B cell (primary cell): ENCODE measurements at places on chromosomes 5 and 9.

DNA sequence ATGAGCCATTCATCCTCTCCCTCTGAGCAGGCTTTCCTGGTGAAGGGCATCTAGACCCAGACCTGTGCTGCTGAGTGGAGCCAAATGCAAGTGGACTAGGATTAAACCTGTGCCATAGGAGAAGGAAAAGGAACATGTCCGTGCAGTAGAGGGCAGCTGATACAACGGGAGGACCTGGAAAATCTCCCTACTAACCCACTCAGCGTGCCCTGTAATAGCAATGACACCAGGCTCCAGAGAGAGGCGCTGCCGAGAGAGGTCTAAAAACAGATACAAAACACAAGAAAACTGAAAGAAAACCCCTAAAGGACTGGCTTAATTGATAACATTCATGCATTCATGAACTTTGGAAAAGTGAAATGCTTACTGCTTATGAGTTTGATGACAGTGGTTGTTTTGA, 60.8 kb downstream of the PFDN1 start:
- no peak for DNase-seq

DNA sequence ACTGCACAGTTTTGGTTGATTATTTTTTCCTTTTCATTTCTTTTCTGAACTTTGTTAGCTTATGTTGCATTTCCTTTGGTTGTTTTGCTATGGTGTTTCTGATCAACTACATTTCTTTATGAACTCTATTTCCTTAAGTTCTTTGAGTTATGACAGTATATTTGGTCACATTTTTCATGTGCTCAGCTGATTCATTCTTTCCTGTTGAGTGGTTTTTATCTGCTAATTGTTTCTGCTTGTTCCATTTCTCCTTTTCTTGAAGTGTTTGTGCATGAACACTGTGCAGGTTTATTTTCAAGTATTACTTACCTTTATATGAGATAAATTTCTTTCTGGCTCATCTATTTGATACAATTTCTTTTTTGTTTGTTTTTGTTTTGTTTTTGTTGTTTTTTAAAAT, 50.9 kb upstream of the MACIR start:
- no peak for DNase-seq

DNA sequence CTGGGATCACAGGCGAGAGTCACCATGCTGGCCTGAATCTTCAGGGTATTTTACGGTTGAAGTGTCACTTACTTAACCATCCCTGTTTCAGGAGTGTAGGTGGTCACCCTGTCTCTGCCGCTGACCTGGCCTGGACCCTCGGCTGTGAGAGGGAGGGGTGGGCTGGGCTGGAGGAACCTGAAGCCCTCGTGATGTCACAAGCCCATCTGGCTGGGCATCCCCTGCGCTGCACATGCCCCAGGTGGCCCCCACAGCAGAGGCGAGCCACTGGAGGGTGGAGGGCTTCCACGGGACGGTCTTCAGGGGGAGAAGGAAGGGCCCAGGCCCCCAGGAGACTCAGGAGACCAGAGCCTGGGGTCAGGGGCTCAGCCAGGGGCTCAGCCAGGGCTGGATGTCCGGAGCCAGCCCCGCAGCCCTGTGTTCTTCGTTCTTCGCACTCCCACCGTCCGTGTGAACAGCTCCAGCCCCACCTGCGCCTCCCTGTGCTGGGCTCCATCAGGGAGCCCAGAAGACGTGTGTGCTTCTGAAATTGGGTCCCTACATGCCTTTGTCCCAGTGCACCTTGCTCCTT, 7.6 kb upstream of the AHRR start:
- DNase-seq = no peak

- no peak for DNase-seq
Observed at GRCh38 chr5:140795259-140795641, 598 bp downstream of the PCDHA2 start.

- DNase-seq = no peak
Observed at GRCh38 chr9:125246261-125246667, 5.1 kb upstream of the HSPA5 start.
